ENCODE measurements at places on chromosomes 5 and 9.

DNA sequence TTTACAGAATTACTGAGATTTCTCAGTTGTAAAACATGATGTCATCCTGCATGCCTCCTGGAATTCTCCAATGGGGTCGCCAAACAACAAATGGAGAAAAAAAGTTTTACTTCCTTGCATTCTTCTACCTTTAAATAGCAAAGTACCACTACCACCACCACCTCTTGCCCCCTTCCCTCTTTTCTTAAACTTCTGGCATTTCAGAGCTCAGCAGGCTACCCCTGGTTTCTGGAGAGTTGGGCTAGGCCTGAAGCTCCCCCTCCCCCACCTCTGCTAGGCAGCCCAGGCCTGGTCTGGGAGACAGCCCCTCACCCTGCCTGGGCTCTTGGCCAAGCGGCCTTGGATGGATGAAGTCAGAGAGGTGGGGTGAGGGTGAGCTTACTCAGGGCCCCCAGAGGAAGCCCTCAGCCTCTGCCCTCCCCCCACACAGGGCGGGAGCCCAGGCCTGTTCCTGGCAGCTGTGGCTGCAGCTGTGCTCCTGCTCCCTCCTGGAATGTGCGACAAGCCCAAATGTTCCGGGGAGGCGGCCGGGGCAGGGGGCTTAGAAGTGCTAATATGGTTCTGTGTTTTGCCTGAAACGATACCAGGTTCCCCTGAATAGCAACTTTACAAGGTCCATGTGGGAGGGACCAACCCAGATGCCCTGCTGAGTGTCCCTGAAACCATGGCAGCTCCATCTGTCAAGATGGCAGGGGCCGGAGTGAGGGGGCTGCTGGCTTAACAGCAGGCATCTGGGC, 6.0 kb upstream of the CCIN start:
- no peak for DNase-seq

DNA sequence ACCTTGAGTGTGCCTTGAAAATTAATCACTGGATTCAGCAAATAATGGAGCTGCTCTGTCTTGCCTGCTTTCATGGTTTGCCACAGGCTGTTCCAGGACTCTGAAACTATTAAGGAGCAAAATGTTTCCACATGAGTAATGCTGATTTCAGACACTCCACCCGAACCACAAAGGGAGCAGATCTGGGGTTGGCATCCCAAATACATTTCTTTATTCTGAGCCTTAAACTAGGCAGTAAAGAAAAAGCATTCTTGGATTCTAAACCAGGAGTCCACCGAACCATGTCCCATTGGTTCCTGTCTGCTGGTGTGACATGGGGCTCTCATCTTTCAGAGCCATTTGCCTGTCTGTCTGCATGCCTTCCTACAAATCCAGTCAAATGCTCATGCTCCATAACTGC, 10.1 kb upstream of the C1QTNF3 start:
- no peak for DNase-seq

- no peak for DNase-seq
Measured at GRCh38 chr9:131799177-131799823, 59.4 kb upstream of the RAPGEF1 start.

DNA sequence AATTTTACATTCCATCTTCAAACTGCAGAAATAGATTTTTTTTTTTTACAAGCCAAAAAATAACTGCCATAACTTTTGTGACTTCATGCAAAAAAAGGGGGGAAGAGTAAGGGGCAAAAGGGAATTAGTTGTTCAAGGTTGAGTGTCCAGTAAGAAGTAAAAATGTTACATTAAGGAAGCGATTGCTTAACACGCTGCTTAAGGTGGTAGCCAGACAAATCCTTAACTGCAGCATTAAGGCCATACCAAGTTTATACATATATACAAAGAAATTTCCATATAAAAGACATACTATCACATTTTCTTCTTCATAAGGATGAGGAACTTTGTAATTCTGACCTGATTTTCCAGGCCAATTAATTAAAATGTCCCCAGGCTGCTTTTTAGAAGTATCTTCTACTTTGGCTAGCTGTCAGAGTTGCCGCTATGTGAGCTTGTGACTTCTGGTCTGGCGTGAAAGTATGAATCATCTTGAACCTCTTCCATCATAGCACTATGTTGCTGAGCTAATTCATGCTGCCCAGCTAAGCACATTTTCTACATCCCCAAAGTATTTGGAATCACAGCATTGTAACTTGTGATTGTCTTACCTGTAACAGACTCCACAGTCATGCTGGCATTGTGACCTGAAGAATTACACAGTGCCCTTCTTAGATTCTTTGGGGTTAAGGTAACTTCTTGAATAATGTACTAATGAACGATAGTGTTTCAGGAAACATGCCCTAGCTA, 40.0 kb downstream of the G3BP1 start:
- no peak for DNase-seq

- DNase-seq: no peak
Measured at GRCh38 chr5:109304309-109304708, 105.5 kb downstream of the PJA2 start.

- no peak for DNase-seq
Measured at GRCh38 chr9:82665324-82665723, 397.6 kb downstream of the RASEF start.

DNA sequence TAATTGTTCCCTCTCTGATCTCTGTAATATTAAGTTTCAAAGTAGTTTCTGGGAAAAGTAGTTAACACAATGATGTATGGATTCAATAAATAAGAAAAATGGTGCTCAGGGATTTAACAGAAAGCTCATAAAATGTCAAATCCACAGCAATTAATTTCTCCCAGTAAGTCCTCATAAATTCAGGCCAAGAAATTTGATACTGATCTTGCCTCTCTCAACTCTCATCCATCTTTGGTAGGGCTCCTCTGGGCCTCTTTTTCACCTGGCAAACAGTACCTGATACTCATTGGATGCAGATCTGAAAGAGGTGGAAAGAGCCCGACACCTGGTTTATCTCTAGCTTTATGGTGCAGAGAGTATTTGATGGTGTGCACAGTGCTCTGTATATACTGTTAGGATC, 106.1 kb downstream of the STK32A start:
- no peak for DNase-seq

- DNase-seq: no peak
Measured at GRCh38 chr9:80082213-80082612, 510.4 kb downstream of the TLE4 start.

Data from cerebellar nuclear complex (tissue), 1 donor.